ENCODE measurements at places on chromosomes 3 and 15.

GRCh38 chr3:136621628-136622027 is 130.6 kb downstream of the STAG1 start:
- no peak for DNase-seq

GRCh38 chr3:183149915-183150750 is 12.4 kb downstream of the LAMP3 start:
- no peak for DNase-seq

- no peak for DNase-seq
These were observed 189.4 kb downstream of the TBC1D5 start for GRCh38 chr3:17553080-17553479.

- no peak for DNase-seq
These were observed at the start of gene AGTR1 for GRCh38 chr3:148697306-148698189. AGTR1 (plus strand) TSS chr3:148697903; CDS start chr3:148741036, 43,133 bp downstream.

- no peak for DNase-seq
These were observed 89.6 kb downstream of the TBL1XR1 start for GRCh38 chr3:177107461-177108239.

DNA sequence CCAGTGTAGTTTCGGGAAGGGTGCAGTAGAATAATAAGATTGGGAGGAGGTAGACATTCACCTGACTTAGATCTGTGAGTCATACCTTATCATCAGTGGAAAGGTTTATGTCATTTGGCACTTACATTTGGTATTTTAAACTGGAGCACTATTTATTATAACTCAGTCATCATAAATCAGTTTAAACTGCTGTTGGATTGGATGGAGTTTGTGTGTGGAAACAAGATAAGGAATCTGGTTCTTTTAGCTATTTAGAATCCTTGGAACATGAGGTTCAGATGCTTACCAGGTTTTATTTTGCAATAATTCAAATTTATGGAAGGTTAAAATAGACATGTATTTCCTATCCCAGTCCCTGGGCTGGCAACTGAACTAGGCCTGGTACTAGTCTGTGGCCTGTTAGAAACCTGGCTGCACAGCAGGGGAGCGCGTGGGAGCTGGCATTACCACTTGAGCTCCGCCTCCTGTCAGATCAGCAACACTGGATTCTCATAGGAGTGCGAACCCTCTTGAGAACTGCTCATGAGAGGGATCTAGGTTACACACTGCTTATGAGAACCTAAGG is 34.5 kb downstream of the ZFAND6 start:
- no peak for DNase-seq

- no peak for DNase-seq
These were observed 58.7 kb upstream of the TIPARP start for GRCh38 chr3:156615592-156616173.

DNA sequence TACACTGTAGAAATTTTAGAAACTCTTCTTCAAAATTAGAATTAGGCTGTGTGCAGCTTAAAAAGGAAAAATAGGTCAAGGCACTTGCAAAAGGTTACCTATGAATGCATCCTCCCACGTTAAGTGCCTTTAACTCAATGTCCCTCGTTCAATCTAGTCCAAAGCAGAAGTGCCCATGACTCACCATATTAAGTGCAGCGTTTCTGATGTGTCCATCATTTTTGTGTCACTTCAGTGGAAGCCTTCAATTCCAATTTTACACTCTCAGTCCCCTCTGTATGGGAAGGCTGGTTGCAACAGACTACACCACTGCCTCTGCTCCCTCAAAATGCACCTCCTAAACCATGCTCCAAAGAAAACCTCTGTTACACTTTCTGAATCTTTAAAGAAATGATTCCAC is 53.4 kb downstream of the FOXB1 start:
- DNase-seq: no peak

DNA sequence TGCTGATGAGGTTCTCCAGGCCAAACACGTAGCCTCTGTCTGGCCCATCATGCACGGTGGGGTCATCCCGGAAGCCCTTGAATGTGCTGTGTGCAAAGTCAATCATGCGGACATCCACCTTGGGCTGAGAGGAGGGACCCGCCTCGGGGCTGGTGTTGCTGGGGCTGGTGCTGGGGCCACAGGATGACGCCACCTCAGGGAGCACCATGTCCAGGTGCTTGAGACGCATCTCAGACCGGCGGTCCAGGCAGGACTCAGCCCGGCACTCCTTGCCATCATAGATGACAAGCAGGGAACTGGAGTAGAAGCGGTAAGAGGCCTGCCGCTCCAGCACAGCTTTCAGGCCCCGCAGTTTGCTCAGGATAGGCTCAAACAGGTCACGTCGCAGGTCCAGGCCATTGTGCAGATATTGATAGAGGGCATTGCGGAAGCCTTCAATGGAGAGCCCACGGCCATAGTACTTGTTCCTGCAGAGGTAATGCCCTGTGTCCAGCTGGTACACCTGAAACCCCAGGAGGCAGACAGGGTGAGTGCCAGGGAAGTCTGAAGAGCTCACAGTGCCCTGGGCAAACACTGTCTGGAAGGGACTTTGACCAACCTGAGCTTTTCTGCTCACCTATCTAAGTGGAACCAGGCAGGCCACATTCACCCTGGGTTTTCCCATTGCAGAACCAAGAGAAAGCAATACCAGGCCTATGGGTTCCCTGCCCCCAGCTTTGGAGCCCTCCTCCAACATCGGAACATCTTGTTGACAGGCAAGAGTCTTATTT is 3.6 kb upstream of the GMPPB start:
- DNase-seq: no peak

DNA sequence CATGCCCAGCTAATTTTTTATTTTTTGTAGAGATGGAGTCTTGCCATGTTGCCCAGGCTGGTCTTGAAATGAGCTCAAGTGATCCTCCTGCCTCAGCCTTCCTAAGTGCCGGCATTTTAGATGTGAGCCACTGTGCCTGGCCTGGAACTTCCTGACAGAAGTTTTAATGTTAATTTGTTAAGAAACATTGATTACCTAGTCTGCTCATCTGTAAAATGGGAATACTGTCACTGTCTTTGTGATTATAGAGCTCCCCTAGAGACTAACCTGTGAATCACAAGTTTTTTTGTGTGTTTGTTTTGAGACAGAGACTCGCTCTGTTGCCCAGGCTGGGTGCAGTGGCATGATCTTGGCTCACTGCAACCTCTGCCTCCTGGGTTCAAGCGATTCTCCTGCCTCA is 4.3 kb upstream of the EIF3J start:
- no peak for DNase-seq

GRCh38 chr15:69538379-69538778 is 85.8 kb downstream of the RPLP1 start:
- no peak for DNase-seq

- DNase-seq: no peak
These were observed at the start of gene ARNT2 for GRCh38 chr15:80404057-80404760. ARNT2 (plus strand) TSS chr15:80404382; CDS start chr15:80404516, 134 bp downstream.

GRCh38 chr3:15318661-15319060 is 13.7 kb downstream of the SH3BP5 start:
- no peak for DNase-seq

DNA sequence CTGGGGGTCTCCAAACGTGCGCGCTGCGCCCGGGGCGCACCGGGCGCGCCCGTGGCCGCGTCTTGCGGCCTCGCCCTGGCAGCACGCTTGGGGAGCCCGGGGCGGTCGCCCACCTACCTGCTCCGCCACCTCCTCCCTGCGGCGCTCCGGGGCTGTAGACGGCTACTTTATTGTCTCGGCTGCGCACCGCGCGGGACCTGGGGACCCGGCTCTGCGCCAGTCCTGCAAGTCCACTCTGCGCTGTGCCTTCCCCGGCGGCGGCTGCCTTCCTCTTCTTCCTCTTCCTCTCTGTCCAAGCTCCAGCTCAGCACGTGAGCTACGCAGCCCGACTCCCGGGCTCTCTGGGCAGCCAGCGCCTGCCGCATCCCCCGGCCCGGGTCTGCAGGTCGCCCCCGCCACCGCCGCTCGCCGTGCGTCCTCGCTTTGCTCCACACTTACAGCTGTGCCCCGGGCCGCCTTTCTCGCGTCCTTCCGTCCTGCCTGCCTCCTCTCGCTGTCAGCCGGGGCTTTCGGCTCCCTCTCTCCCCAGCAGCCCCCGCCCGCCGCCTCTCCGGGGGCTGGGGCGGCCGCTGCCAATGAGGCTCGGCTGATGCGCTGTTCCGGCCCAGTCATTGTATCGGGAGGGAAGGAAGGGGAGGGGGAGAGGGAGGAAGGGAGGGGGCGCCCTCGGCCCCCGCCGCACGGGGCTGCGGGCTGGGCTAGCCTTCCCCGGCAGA is 156.4 kb upstream of the FRMD4B start:
- DNase-seq: no peak

DNA sequence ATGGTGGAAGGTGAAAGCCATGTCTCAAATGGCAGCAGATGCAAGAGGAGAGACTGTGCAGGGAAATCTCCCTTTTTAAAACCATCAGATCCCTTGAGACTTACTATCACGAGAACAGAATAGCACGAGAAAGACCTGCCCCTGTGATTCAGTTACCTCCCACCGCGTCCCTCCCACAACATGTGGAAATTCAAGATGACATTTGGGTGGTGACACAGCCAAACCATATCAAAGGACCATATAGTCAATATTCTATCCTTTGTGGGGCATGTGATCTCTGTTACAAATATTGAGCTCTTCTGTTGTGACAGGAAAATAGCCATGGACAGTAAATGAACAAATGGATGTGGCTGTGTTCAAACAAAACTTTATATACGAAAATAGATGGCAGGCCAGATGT is 77.2 kb upstream of the ACKR4 start:
- no peak for DNase-seq

- no peak for DNase-seq
These were observed 5.8 kb upstream of the HES1 start for GRCh38 chr3:194130188-194130587.

- DNase-seq: no peak
These were observed 416.8 kb downstream of the NR2F2 start for GRCh38 chr15:96747291-96747690.

GRCh38 chr3:63969876-63970275 is 53.4 kb downstream of the PSMD6 start:
- no peak for DNase-seq

DNA sequence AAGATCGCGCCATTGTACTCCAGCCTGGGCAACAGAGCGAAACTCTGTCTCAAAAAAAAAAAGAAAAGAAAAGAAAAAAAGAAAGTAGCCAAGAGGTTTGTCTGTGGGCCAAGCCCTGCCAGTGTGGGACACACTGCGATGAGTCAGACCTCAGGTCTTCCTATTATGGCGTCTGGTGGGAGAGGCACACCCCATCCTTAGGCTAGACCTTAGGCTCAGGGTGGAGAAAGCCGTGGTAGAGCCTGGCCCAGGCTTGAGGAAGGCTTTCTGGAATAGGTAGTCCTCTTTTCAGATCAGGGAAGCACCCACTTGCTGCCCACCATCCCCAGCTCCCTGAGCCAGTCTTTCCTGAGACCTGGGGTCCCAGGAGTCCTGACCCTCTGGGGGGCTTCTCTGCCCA is 6.0 kb downstream of the HEMK1 start:
- DNase-seq: no peak

DNA sequence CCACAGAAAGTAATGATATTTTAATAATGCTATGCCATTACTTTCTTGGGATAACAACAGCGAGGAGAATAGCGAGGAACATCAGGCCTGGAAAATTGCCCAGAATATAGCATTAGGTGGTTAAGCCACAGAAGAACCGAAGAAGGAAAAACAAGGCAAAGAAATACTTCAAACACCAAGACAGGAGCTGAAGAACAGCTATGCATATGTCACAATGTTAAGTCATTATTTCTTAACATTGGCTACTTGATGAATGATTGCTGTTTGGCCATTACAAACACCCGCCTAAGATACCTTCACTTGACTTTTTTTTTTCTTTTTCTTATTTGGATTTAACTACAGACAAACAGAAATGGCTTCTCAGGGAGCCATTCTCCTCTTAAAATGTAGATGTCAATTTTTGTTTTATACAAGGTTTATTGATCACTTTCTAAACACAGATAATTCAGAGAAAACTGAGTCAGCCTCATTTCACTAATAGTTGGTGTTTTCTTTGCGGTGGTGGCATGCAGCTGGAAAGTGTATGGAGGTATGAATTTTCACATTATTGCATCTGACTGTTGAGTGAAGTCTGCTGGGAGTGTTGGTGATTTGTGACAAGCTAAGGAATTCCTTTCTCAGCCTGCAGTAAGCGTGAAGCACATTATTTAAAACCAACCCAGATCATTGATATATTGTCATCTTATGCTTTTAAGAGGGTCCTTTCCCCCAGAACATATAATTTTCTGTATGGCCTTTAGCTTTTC is 705.7 kb upstream of the NR2F2 start:
- no peak for DNase-seq

GRCh38 chr15:85284497-85284896 is 95.9 kb upstream of the AKAP13 start:
- no peak for DNase-seq

GRCh38 chr3:75171630-75172230 is 492.4 kb upstream of the FRG2C start:
- no peak for DNase-seq

GRCh38 chr3:33716227-33716626 is 1.8 kb downstream of the CLASP2 start:
- no peak for DNase-seq

- DNase-seq: no peak
These were observed 631 bp downstream of the UBR1 start for GRCh38 chr15:43105077-43105736.

DNA sequence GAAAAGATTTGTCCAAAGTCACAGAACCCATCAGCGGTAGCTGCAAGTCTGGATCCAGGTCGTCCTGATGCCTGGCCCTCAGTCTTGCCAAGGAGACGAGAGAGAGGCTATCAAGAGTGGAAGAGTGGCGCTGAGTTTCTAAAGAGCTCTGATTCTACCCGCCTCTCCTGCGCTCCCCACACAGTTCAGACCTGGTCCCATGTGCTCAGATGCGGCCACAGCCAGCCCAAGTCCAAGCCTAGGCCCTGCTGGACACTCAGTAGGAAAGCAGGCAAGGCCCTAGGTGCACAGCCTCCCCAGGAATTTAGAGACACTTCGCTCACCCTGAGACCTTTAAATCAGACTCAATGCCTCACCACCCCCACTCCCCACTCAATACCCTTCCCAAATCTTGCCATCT is 32.4 kb downstream of the CCDC12 start:
- DNase-seq: no peak
